Stimulated activated CD4-positive, alpha-beta T cell treated with anti-CD3 and anti-CD28 coated beads, Interleukin-4, amount 100 ng/mL, for 48 hours (primary cell): ENCODE measurements at places on chromosomes 2 and 18.

DNA sequence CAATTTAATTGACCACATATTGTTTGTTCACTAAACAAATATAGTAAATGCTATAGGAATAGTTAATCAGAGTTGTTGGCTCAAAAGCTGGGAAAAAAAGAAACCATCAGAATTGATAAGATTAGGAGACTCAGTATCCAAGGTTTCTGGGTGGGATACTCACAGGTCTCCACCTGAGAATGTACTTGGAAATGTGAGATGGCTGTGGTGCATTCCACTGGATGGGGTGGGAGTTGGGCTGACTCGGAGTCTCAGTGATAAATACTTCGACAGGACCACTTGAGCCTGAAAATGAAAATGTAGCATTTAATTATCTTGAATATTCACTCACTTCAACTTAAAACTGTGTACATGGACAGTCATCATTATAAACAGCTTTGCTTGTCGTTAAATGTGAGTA, 21.2 kb downstream of the FN1 start:
- no peak for DNase-seq

GRCh38 chr18:57051657-57052044, 95.2 kb upstream of the BOD1L2 start:
- no peak for DNase-seq

DNA sequence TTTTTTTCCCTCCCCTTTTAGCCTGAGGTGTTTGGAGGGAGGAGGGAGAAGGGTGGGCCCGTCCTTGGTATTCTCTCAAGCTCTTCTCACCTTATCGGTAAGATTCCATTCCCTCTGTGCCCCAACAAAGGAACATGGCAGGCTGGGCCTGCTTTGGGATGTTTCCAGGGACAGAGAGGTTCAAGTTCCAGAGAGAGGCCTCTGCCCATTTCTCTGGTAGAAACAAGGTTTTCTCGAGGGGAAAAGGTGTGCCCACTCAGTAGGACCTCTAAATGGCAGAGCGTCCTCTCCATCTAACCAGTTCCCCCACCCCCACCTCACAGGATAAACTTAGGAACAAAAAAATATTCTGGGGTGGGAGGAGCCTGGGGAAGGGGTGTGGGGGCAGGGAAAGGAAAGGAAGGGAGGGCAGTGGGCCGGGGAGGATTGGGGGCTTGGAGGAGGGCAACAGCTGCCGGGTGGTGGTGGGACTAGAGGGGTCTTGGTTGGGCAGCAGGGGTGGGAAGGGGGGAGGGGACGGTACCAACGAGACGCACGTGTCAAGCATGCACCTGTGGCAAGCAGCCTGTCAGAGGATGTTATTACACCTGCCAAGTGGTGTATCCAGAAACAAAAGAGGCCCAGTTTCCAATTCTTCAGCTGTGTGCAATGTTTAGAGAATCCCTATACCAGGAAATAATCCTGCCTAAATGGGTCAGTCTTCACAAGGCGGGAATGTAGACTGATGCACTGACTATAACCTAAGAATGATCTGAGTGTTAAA, 2.1 kb downstream of the PCBP1 start:
- no peak for DNase-seq

DNA sequence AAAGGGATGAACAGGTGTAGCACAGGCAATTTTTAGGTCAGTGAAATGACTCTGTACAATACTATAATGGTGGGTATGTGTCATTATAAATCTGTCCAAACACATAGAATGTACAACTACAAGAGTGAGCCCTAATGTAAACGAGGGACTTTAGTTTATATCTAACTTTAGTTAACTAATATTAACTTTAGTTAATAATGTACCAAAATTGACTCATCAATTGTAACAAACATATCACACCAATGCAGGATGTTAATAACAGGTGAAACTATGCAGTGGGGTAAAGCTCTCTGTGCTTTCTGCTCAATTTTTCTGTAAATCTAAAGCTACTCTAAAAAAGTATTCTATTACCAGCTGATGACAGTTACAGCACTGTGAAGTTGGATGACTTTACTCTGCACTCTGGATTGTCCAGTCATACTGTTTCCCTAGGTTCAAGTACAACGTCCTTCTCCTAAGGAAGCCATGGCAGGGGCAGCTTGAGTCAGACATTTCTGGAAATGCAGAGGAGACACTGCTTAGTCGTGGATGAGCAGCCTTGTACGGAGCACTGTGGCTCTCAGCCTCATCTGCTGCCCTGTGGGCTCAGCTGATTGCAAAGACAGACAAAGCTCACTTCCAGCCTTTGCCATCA, 26.1 kb downstream of the TGFA start:
- DNase-seq, result no peak

DNA sequence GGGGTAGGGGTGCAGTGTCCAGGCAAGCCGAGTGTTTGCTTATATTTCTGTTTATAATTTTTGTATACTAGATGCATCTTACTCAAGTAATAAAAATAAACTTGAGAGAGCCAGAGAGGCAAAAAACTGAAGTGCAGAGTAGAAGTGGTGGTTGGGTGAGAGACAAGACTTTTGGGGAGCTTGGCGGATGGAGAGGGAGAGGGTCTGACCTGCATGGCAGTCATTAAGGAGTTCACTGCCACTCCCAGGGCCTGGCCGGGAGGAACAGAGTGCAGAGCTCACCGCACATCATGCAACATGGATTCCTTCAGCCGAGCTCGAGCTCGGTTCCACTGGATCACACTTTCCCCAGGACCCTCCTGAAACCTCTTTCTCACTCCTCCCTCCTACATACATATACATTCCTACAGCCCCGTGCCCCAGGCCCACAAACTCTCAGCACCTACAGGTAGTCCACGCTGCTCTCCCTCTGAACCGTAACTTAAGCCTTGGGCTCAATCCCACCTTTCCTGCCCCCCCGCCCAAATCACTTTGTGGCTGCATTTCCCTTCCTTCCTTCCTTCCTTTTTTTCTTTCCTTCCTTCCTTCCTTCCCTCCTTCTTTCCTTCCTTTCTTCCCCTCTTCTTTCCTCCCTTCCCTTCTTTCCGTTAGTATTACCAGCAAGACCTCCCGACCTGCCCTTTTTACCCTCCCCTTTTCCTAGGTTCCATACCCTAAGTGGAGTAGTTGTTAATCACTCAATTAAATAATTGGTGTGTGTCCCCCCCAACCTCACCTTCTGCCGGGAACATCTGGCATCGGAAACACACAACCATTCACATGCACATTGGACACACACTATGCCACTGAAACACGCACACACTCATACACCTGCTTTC, 37.1 kb upstream of the ATP6V1B1 start:
- DNase-seq, result no peak

- DNase-seq, result no peak
Observed at GRCh38 chr2:216302981-216303676, 69.2 kb downstream of the MARCHF4 start.

DNA sequence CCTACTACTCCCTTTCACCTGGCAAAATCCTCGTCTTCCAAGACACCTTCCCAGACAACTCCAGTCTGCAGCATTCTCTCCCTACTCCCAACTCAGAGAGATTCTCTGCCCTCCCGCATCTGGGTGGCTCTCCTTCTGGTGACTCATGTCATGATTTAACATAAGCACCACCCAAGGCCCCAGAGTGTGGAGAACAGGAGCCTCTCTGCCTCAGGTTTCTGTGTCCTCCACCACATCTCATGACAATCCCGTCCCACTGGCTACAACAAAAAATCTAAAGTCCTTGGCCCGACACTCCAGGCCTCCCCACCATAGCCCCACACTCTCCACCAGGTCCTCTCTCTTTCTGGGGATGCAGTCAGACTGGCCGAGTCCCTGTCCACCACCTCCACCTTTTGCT, 197.1 kb downstream of the BCL11A start:
- DNase-seq, result no peak

- DNase-seq, result no peak
Observed at GRCh38 chr18:62339106-62339988, 14.2 kb downstream of the TNFRSF11A start.

DNA sequence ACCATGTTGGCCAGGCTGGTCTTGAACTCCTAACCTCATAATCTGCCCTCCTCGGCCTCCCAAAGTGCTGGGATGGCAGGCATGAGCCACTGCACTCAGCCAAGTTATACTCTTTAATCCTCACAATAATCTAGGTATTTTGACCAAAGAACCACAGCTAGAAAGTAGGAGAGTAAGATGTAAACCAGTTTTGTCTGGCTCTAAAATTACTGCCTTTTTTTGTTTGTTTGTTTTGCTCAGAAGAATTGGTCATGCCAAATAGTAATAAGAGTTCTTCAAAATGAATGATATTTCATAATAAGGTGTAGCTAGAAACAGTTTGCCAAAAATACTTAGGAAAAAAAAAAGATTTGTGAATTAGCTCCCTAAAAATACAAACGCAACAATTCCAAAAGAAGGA, 36.7 kb downstream of the SCN2A start:
- DNase-seq, result no peak

GRCh38 chr2:103459283-103459682, 697.5 kb downstream of the TMEM182 start:
- no peak for DNase-seq

- DNase-seq, result no peak
Observed at GRCh38 chr2:188845692-188846091, 128.5 kb upstream of the COL3A1 start.

GRCh38 chr2:95354925-95355324, 47.6 kb upstream of the FAHD2A start:
- no peak for DNase-seq

GRCh38 chr18:58418361-58418760, 210.5 kb downstream of the ALPK2 start:
- DNase-seq, result no peak

DNA sequence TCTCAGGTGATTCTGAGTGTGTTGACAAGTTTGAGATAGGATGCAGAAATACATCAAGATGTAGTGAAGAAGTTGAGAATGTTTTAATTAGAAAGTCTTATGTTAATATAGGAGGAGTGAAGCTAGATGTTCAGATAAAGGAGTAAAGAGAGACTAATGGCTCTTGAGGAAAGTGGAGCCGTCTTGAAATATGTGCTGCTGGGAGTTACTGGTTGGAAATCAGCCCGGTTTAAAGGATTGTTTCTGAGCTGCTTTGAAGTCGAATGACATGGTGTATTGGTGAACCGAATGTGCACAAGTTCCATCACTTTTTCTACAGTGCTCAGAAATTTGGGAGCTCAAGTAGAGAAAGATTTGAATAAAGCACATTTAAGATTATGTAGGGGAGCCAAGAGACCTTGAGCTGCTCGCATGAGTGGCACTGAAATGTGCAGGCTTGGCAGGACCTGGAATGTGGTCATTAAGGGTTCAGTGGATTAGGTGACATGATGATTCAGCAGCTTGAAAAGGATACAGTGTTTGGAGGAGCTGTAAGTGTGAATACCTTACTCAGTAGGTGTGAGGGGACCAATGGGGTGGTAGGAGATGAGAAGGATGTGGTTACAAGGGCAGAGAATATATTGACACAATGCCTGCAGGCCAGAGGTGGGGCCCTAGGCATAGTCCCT, 68.6 kb downstream of the CAB39 start:
- DNase-seq, result no peak

DNA sequence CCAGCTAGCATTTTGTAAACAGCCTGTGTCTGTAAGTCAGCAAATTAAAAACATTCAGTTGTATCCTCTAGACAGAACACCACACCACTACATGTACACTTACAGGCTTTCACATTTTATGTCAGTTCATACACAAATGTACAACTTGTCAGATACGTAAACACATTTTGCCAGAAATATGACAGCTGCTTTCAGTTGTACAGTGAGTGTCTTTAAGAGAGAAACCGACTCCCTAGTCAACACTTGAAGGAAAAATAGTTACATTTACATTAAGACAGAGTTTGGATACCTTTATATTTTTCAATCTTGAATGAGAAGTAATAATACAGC, 15.2 kb downstream of the MRPL35 start:
- no peak for DNase-seq

DNA sequence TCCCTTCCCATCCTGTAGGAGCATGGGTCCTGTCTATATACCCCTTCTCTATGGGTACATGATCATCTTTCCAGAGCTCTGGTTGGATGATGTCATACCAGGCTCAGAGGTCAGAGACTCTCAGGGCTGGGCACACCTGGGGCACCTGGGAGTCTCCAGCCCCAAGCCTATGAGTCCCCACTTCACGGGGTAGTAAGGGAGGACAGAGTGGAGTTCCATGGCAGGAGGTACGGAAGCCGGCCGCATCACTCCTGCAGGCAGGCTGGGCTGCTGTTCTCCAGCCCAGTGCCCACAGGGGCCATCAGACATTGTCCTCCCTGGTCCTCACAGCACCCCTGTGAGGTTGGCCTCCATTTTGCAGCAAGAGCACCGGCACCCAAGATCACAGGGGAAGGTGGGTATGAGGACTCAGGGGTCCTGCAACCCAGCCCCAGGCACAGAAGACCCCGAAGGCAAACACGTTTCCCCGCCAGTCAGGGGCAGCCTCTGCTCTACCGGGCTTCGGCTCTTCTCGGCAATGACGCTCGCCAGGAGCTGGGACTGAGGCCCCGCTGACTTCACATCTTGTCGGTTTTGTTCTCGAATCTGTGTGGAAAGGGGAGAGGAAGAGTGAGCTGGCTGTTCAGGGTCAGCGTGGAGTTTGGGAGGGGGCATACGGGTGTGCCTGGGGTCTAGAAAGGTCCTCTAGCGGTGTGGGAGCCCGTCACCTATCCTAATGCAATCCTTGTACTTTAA, 91.5 kb downstream of the ADD2 start:
- no peak for DNase-seq

DNA sequence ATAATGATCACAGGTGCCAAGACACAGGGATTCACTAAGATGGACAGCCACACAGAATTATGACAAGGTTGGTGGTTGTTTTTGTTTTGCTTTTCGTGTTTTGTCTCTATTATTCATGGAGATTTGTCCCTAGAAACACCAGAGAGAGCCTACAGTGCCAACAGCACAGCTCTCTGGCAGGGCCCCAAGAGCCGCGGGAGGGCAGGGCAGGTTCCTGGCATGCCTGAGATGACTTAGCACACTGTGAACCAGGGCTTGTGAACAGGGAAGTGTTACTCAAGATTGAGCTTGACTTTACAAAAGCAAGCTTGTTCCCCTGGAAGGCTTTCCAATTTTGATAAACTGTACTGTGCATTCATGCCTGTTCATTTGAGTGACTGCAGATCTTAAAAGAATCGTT, 437.4 kb upstream of the SALL3 start:
- DNase-seq, result no peak

DNA sequence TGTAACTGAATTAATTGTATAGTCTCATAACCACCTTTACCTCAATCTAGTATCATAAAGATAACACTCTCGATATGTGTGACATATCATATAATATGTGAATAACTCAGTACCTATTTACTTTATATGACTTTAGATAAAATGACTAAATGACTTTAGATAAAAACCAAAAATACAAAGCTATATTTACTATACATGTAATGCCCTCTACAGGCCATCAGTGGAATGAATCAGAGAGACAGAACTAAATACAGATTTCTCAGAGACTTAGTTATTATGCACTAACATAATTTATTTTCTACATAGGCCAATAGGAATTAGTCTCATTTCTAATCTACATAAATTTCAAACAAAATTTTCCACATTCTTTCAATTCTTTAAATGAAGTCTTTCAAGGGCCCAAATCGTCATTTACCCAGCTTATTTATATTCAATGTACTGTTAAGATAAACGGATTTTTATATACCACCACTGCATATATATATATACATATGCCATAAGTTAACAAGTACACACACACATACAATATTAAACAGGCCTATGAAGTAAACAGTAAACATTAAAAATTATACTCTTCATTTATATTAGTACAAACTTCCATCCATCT, 219.9 kb downstream of the EXOC6B start:
- no peak for DNase-seq

- DNase-seq, result peak; percentile 3
Observed at GRCh38 chr2:170324640-170325046, 146.7 kb downstream of the MYO3B start.
